ENCODE measurements at places on chromosomes 3 and 15.

GRCh38 chr15:62606376-62607113 lies 436.0 kb upstream of the TPM1 start:
- DNase-seq, result no peak

DNA sequence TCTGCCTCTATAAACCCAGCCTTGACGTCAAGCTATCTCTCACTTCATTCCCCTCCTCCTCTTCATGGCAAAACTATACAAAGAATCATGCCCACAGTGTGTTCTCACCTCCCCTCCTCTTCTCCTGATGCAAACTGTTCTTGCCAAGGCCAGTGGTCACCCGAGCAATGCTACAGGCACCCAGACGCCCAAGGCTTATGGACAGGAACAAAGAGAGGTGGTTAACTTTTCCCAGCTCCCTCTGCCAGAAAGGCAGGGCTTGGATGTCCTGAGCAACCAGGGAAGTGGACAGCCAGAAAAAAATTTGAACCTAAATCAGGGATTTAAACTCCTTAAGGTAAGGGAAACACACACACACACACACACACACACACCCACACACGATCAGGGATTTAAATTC lies 5.1 kb downstream of the SLC41A3 start:
- DNase-seq, result no peak

DNA sequence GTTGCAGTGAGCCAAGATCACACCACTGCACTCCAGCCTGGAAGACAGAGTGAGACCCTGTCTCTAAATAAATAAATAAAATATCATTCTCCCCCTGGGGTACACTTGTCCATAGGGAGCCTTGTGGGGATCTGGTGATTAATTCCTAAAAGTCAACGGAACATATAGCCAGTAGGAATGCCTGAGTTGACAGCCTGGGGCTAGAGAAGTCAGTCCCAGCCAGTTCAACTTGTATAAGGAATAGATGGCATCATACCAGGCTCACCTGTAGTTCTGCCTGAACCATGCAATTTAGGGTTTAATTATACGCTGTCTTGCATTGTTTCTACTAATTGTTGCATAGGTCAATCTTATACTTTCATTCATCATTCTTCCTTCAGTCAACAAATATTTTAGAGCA lies 5.9 kb upstream of the BOC start:
- no peak for DNase-seq

- DNase-seq, result no peak
Observed at GRCh38 chr15:41115161-41115651, 874 bp downstream of the INO80 start.

- DNase-seq, result no peak
Observed at GRCh38 chr3:17852217-17852616, 109.8 kb upstream of the TBC1D5 start.

DNA sequence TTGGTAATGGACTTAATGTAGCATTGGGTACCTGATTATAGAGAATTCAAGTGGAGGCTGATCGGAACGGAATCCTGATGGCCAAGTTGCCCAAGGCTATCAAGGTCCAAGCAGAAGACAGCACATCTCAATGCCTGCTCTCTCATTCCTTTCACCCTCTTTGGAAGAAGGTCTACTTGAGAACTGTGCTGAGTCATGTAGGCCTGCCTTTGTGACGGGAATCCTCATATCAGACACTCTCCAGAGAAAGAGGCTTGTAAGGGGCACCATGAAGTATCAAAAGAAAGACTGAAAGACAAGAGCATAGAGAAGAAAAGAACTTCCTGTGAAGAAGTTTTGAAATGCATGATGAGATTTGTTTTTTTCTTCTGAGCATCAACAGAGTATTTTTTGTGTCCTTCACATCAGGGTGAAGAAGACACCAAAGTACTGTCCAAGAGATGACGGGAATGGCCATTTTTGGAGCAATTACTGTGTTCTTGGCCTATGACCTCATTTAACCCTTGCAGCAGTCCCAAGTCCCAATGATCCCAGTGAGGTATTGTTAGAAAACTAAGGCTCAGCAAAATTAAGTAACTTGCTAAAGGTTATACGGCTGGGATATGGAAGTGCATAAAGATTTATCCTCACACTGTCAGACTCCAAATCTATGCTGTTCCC lies 13.2 kb upstream of the LARP6 start:
- DNase-seq, result no peak

- DNase-seq, result no peak
Observed at GRCh38 chr3:71433631-71434030, 149.9 kb downstream of the FOXP1 start.

- no peak for DNase-seq
Observed at GRCh38 chr3:74592359-74592758, 22.1 kb downstream of the CNTN3 start.
